ENCODE measurements at places on chromosomes 4 and X.

GRCh38 chrX:72201836-72202536 lies 20.4 kb downstream of the PIN4 start:
- DNase-seq, result no peak

DNA sequence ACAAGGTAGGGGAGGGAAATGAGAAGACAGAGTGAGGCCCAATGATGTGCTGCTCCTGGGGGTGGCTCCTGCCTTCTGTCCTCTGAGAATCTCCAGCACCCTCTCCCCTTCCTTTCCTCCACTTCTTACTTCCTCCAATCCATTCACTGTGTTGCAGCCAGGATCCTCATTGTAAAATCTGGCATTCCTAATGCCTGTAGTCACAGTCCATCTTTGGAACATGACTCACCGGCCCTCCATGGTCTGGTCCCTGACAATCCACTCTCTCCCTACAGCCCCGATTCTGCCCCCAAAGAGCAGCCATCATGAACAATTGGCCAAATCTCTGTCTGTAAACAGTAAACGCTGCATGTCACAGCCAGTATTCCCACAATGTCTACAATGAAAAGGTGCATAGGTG lies 72.9 kb downstream of the CLNK start:
- DNase-seq, result no peak

DNA sequence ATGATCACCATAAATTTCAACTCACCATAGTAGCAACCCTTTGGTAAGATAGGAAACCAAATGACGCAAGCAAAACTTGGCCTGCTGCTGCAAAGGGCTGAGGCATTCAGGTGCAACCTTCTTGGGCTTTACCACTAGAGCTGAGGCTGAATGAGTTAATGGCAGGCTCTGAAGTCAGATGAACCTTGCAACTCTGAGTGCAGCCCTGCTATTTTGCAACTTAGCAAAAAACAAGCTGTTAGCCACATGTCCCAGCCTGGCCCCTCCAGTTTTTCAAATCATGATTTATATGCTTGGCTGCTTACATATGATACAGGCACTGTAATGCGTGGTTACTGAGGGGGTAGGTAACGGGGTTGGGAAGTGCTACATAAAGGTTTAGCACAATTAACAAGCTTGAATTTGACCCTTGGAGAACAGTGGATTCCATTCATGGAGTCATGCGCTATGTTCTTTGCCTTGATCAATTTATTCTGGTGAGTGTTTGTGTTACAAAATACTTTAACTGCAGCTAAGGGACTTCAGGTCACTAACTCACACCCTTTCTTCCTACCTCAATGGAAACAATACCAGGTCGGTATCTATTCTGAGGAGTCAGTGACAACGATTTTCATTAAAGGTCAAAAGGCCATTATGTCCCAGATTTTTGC lies 80.5 kb upstream of the PPARGC1A start:
- no peak for DNase-seq

DNA sequence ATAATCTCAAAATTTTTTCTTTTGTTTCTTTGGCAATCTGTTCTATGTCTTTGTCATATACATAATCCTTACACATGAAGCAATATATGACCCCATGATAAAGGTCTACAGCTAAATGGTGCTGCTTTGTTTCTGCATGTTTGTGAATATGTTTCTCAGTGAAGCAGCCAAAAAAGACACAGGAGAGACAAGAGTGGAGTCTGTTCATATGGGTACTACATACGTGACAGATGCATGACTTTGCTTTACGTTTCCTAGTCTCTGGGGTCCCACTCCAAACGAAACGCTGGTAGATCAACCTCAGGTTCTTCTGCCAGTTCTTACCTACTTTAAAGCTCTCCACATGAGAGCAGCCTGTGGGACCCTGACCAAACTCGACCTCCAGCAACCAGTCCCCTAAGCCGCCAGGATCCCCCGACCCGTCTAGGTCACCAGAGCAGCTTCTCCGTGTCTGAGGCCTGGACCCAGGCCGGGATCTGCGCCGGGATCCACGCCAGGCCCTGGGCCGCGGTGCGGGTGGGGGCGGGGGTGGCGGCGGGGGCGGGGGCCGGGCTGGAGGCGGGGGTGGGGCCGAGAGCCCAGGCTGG lies 1.5 kb downstream of the USP51 start:
- peak; percentile 0 for DNase-seq

- no peak for DNase-seq
These were observed 14.3 kb upstream of the GABRB1 start for GRCh38 chr4:47017081-47017480.

DNA sequence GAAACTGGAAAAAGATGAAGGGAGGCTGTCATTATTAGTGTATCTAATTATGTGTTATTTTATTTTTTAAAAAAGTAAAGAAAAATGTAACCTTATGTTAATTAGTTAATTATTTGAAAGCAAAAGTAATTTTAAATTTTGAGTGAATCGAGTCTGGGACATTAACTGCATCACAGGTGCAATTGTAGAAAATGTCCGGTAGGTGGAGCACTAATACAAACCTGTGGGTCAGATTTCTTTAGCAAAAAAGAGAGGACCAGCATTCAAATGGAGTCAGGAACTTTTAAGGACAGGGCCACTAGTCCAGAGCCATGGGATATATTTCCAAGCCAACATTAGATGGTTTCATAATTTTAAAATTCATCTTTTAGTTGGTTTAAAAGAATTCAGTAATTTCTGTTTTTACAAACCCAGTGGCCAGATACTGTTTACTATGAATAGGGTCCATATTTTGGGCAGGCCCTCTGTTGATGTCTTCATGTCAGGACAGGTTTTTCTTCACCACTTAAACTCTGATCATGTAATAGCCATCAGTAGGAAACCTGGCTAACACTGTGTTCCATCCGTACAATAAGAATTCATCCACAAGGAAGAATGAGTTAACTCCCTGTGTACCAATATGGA lies 27.2 kb downstream of the BST1 start:
- peak; percentile 18 for DNase-seq

DNA sequence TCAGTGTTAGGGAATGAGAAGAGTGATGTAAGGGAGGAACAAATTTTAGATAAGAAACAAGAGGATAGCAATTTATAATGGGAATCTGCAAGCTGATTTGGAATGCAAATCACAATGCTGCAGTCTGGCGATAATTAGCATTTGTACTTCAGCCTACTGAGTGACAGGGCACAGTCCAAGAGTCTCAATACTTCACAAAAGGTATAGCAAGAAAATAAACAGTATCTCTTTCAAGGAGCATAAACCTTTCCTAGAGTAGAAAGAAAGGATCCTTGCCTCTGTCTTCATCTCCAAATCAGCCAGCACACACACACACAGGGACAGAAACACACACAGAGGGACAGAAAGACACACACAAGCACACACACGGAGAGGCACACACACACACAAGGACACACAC lies 1.1 kb upstream of the GPM6A start:
- DNase-seq, result no peak

DNA sequence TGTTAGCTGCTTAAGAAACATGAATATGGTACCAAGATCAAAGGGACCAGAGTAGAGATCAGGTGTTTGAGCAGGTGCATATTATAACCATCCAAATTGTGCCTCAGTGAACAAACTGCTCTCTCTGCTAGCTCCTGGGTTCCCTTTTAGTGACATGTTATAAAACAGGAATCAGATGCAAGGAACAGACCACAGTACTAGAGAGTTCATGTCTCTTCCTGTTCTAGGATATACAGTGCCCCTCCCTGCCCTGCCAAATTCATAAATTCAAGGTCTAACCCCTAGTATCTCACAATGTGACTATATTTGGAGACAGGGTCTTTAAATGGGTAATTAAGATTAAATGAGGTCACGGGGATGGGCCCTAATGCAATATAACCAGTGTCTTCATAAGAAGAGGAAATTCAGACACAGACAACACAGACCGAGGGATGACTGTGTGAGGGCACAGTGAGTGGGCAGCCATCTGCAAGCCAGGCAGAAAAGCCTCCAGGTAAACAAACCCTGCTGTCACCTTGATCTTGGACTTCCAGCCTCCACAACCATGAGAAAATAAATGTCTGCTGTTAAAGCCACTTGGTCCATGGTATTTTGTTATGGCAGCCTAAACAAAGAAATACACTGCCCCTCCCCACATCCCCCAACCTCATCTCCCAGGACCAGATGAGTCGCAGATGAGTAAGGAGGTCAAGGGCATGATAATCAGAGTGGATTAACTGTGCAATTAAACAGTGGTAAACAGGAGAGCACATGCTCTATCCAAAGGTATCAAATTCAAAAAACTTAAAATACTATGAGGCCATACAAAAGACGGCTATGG lies 82.5 kb downstream of the RBM47 start:
- no peak for DNase-seq

DNA sequence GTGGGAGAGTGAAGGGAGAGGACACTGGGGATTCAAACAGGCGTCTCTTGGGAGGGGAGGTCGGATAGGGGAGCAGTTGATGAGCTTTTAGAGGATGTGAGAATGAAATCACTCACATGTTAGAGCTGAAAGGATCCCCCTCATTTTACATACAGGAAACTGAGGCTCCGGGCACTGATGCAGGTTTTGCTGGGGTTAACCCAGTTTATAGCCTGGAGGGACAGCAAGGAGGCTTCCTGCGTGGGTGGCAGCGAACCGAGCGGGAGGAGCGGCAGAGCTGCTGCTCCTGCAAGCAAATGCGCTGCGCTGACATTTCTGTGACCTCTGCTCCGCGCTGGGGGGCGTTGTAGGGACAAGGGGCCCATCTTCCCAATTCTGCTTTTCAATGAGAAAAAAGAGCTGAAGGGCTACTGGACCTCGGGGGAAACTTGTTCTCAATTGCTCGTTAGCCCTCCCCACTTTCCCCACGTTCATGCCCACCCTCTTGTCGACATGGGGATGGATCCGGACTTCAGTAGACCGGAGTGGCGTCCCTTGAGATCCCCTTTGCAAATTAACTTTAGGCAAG lies 1.2 kb upstream of the NEUROG2 start:
- DNase-seq, result no peak

- DNase-seq, result no peak
These were observed 12.1 kb downstream of the LETM1 start for GRCh38 chr4:1843852-1844251.

DNA sequence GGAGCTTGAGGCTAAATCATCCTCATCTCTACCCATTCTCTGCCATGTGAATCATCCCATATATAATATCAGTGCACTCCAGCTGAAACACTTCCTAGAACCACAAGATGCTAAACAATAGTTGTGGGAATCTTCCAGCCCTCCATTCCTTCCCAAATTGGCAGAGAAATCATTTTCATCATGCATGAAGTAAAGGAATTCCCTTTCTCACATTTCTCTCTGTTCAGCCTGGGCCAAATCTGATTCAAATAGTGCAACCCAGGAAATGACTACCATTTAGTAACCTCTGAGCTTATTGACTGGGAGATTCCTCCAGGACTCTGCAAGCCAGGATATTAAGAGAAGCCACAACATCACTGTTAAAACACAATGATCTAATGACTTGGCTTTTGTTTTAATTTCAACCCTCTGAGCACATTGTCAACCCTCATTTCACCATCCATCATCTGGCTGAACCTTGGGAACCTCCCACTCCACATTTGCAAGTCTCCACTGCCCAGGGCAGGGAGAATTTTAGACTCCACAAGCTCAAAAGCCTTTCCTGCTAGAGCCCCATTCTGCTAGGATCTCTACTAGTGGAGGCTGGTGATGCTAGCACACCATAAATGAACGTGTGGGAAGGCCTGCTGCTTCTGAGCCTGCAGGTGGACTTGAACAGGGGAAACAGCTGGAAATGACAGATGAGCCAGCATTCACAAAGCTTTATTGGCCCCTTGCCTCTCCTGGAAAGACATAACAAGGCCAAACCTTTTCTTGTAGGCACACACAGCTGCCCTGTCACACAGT lies 133.9 kb downstream of the TET2 start:
- DNase-seq, result no peak

DNA sequence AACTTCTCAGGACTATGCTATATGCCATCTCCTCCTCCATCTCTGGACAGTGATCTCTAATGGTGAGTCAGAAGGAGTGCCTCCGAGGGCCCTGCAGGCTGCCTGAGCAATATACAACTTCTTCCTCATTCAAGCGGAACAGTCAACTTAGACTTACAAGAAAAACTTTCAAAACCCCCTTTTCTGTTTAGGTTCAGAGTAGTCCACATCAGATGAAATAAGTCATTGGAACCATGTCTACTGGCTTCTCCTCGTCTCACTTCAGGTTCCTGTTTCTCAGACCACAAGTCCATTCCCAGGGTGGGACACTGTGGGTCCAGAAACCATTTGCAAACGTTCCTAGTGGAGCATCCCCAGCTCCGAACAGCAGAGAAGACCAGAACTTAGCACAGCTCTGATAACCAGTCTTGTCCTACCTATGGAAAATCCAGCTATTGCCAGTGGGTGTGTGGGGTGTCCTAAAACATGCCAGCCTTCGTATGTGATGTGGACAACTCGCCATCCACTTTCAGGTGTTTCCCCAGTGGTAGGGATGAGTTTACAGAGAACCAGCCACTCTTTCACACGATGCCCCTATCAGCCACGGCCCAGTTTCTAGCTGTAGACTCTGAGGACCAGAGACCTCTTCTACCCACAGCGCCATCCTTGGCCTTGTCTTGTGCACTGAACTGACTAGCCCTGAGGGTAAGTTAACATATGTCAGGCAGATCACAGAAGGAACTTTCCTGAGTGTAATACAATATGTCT lies 32.7 kb upstream of the NKRF start:
- DNase-seq, result no peak

DNA sequence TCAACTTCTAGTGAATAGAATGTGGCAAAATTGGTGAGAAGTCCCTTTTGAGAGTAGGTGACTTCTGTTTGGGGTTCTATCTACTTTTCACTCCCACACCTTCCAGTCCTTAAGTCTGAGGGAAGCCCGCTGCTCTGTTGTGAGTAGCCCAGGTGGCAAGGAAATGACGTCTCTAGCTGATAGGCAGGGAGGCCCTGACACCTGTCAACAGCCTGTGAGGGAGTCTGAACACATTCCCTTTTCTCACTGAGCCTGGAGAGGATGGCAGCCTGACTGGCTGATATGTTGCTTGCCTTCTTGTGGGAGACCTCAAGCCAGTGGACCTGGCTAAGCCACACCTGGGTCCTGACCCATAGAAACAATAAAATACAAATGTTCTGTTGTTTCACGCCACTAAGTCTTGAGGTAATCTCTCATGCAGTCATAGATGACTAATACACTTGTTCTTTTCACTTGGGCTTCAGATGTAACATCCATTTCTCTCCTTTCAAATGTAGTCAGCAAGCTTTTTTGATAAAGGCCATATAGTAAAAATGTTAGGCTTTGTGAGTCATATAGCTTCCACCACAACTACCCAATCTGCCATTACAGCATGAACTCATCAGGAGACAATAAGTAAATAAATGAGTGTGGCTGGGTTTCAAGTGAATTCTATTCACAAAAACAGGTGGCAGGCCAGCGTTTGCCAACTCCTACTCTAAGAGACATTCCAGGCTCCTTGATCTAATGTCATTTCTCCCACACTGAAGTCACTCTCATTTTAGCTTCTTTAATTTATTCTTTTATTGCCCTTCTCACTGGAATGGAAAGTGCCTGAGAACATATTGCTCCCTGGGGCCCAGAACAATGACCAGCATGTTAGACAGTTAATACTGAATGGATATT lies 265.1 kb upstream of the MAD2L1 start:
- DNase-seq, result no peak
